NCI-H1417 (cell line): ENCODE measurements at places on chromosomes 16 and 17.

- DNase-seq, result no peak
Observed at GRCh38 chr17:79246225-79247190, 171.9 kb downstream of the ENGASE start.

GRCh38 chr17:73281928-73282327 is 20.2 kb upstream of the CPSF4L start:
- DNase-seq, result no peak

DNA sequence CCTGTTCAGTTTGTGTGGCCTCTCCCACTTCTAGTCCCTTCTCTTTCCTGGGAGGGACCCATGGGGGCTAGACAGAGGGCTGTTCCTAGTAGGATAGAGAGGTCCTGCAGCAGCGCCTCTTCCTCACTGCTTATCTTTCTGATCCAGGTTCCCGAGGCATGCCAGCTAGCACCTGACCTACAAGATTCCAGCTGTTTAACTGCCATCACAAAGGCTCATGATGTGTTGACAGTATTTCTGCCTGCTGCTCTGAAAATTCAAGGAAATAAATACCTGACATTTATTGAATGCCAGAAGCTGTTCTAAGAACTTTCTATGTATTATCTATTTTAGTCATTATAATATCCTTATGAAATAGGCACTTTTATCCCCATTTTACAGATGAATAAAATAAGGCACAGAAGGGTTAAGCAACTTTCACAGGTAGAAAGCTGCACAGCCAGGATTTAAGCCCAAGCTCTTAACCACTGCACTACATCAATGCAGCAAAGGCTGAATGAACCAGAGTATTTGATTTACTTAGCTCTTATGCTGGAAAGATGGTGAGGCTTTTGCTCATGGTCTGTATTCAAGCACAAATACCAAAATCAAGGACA is 38.8 kb downstream of the HEATR6 start:
- no peak for DNase-seq

DNA sequence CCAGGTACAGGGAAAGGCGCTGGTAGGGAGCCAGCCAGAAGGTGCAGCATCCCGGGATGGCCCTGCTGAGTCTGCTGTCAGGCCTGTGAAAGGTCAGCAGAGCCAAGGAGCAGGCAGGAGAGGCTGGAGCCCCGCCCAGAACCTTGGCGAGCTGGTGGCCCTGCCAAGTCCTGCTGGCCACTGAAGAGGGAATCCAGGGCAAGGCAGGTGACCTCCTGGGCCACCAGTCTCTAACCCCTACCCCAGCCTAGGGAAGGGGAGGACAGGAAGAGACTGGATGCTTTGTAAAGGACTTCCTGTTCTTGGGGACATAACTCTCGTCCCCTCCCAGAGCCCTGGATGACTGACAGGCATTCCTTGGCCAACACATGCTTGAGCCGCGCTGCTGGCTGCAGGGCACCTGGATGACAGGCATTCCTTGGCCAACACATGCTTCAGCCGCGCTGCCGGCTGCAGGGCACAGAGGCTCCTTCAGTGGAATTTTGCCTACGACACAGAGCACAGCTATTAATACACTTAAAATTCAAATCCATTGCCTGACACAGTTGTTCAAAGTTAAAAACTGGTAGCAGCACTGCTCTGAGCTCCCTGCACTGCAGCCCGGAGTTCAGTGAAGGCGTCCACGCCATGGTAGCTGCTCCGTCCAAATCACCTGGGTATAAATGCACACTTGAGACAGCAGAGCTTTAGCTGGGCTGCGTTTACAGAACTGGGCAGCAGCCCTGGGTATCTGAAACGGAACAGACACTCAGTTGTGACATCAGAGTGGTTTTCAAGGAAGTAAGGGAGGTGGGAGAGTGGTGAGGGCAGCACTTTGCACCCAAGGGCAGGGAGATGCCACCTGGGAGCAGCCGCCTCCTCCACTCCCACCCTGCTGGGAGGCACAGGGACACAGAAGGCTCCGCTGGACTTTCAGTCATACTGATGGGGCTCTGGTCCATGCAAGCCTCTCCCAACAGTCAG is 2.0 kb upstream of the BRICD5 start:
- DNase-seq, result no peak

DNA sequence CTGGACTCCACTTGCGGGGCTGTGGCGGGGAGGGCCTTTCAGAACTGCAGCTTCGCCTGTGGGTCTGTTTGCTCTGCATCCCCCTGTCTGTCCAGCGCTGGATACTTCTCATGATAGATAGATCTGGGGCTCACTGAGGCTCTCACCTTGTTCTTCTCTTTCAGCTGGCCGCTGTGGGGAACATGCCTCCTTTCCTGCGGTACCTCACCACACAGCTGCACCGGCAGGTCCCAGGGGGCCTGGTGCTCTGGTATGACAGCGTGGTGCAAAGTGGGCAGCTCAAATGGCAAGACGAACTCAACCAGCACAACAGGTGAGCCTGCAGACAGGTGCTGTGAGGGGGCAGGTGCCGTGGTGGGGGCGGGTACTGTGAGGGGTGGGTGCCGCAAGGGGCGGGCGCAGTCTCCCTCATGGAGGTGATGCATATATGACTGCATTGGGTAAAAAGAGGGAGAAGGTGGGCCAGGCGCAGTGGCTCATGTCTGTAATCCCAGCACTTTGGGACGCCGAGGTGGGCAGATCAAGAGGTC is 6.2 kb downstream of the ENGASE start:
- peak; percentile 45 for DNase-seq

DNA sequence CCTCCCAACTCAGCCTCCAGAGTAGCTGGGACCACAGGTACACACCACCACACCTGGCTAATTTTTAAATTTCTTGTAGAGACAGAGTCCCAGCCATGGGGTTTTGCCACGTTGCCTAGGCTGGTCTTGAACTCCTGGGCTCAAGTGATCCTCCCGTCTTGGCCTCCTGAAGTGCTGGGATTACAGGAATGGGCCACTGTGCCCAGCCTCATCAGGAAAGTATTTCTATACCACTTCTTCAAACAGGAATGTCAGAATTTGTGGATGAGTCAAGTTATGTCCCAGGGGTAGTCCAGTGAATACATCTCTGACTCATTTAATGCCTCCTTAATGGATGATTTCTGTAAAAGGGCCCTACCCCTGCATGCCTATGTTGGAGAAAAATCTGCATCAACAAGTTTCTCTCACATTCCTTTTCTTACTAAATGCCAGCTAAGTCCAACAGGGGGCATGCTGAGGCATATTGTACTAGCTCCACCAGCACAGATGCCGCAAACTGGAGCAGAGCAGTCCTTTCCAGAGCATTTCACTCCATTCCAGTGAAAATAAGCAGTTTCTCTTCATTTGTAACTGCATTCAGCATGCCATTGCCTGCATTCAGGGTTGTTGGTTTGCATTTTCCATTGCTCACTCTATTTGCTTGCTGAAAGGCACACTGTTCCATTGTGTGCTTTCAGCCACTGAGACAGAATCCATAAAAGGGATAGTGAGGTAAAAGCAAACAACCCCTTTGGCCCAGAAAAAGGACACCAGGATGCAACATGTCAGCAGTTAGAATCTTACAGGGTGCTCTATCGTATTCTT is 5.3 kb upstream of the CAVIN1 start:
- DNase-seq, result no peak

- DNase-seq, result no peak
Observed at GRCh38 chr16:70290949-70291519, 1.7 kb upstream of the AARS1 start.

DNA sequence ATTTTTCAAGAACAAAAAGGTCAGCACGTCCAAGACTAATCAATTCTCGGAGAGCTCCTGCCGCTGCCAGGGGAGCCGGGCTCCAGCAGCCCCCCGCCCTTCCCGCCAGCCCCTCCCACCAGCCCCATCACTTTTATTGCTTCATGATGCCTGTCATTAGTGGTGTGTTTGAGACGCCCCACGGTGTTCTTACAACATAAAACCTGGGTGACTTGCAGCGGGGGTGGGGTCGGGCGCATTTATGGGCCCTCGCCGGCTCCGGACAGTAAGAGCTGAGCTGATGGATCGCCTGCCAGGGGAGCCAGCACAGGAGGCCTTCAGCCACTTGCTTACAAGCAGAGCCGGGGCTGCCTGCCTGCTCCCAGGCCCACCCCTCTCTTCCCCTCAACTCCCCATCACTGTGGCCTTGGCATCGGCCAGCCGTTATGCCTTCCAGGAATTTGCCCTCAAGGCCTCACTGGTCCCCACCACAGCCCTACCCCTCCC is 82.9 kb upstream of the CBX4 start:
- DNase-seq, result peak; percentile 89

DNA sequence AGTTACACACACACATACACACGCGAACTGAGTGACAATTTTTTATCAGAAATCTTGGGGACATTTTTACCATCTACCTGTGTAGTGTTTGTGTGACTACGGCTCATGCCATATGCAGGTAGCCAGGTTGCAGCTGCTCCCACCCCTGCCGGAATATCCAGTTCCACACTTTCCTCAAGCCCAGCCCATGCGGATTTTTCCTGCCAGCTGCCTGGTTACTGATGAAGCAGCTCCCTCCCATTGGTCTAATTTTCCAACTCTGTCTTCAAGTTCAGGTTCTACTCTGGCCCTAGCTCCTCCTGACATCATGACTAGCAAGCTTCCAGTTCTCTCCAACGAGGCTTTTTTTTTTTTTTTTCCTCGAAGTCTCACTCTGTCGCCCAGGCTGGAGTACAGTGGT is 4.8 kb downstream of the GSG1L2 start:
- DNase-seq, result no peak

DNA sequence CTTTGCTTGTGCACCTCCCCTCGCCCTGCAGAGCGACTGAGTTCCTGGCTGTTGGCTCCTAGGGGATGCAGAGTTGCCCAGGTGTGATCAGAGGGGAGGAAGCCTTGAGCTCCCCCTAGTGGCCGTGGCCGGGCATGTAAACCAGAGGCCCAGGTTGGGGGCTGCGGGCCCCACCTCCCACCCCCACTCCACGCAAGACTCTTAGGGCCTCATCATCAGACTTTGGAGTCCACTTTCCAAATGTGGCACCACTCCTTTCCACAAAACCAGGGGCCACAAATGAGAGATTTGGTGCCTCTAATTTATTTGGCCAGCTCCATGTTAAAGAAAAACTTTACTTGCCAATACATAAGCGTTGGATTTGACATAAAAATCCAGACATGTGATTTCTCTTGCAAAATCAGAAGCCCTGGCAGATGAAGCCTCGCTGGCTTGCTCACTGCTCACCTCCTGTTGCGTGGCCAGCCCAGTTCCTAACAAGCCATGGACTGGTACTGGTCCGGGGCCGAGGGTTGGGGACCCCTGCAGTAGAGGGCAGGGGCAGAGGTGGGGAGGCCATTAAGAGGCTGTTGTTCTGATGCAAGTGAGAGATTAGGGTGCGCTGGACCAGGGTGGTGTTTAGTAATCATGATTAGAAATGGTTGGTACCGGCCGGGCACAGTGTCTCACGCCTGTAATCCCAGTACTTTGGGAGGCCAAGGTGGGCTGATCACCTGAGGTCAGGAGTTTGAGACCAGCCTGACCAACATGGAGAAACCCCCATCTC is 28.7 kb upstream of the GAS7 start:
- DNase-seq, result no peak

DNA sequence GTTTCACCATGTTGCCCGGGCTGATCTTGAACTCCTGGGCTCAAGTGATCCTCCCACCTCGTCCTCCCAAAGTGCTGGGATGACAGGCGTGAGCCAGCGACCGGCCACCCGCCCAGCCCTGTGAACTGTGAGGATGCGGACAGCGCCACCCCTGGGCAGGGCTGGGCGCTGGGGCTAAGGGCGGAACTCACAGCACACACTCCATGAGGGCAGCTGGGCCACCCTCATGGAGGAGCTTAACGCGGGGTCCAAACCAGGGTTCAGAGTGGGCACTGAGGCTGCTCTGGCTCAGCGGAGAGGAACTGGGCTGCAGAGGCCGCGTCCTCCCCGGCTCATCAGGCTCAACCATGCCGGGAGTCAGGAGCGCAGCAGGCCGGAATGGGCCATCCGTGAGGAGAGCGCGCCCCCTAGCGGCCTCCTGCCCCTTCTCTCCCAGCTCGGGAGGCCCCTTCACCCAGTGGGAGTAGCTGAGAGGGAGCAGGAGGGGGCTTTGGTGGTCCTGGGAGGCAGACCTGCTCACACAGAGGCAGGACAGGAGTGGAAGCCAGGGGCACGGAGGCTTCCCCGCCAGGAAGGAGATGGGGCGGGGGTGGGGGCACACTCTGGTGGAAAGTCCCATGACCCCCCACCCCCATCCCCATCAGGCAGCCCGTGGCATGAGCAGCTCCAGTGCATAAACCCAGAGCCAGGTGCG is 13.8 kb downstream of the CORO7 start:
- peak; percentile 75 for DNase-seq

GRCh38 chr16:9713156-9713555 is 469.1 kb downstream of the GRIN2A start:
- DNase-seq, result no peak

DNA sequence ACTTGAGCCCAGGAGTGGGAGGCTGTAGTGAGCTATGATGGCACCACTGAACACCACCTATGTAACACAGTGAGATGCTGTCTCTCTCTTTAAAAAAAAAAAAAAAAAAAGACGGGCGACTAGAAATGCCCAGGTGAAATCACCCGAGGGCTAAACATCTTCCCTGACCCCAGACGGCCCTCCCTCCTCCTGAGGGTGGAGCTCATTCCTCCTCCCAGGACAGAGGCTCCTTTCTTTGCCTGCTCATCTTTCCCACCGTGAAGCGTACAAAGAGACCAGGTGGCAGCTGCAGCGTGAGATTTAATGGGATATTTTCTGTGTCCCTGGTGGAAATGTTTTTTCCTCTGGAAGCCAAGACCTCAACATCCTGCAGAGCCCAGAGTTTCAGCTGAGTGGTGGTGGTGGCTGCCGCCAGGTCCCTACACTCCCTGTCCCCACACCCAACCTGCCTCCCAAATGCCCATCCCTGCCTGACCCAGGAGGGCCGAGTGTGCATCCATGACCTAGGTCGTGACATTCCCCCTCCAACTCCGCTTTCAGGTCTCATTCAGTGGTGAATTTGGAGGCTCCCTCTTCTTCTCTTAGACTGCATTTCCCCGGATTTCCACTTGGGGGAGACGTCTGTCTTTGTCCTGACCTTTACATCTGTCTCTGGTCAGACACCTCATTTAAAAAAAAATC is 14.4 kb upstream of the GPRC5B start:
- peak; percentile 37 for DNase-seq

- DNase-seq, result no peak
Observed at GRCh38 chr16:16021020-16021419, 71.6 kb downstream of the ABCC1 start.

DNA sequence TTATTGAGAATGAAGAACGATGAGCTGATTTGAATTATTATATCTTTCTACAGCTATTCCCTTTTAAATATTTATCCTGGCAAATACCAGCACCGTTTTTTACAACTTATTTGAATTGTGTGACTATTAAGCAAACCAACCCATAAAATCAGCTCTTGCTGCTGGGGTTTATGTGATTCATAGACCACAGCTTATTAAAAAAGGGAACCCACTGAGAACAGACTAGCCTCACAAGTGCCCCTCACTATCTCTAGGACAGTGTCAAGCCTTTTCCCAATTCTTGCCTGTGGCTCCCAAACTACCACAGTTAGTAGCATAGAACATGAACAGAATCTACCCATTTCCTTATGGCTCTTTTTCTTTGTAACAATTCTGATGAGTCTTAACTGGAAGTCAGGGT is 6.1 kb upstream of the LIG3 start:
- no peak for DNase-seq

GRCh38 chr16:88377961-88378360 is 4.8 kb upstream of the ZNF469 start:
- DNase-seq, result no peak
